HFFc6 (cell line): ENCODE measurements at places on chromosomes 13 and 19. TPM values are rescaled to one million over a fixed set of nuclear protein-coding genes. Genes with fewer than 3 reads are reported as not detected.

DNA sequence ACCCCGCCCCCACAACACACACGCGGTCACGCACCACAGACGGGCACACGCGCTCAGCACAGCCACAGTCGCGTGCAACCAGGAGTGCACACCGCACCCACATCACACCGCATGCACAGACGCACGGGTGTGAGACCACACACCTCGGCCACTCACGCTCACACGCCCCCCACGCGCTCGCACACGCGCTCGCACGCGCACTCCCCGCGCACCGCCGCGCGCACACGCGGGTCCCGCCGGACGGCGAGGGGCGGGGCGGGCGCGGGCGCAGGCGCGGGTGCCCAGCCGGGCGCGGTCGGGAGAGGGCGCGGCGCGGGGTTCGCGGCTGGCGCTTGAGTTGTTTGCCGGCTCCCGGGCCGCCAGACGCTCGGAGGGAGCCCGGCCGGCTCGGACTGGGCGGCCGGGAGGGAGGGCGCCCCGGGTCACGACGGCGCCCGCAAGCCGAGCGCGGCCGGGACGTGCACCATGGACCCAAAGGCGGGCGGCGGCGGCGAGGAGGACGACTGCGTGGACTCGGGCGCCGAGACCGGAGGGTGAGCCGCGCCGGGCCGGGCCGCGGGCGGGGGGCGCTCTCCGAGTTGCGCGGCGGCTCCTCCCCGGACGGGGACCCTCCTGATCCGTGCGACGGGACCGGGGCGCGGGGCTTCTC, at the start of gene FAM124A:
Gene FAM124A, plus strand, starts transcription at position 362 of the 649 bp plus-strand sequence. Its CDS starts 104 bp downstream, at position 466.
- peaks cover 28% of the 10 kb centered on the region for H3K27me3 ChIP-seq
- no peaks in the 10 kb centered on the region for H3K36me3 ChIP-seq
- no peak for DNase-seq

DNA sequence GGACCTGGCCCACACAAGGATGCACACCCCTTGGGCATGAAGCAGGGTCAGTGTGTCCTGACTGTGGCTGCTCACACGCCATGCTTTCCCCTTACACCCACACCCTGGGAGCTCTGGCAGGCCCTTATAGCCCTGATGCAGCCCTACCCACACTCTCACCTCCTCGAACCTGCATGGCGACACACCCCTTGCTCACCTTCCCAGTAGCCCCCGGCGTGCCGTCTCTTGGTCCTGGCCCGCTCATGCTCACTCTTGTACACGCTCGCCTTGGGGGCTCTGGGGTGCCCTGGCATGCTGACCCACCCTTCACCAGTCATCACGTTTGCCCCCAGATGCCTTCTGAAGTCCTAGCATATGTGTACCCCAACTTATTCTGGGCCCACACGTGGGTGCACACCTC, 56.1 kb downstream of the MAP4K1 start:
- no peak overlapping the region for H3K4me3 ChIP-seq
- H3K4me1 ChIP-seq, result peaks cover 9% of the 10 kb centered on the region
- H3K36me3 ChIP-seq, result no peaks in the 10 kb centered on the region
- DNase-seq, result no peak
- peaks cover 31% of the 10 kb centered on the region for H3K27me3 ChIP-seq

The TTC9B gene
- total RNA-seq, result not detected in 3 replicates

- peaks cover 10% of the 10 kb centered on the region for H3K27me3 ChIP-seq
- no peak for DNase-seq
- peaks cover 14% of the 10 kb centered on the region for H3K4me1 ChIP-seq
- no peak overlapping the region for H3K4me3 ChIP-seq
Observed at GRCh38 chr19:2382530-2383222, 22.6 kb downstream of the TMPRSS9 start.

The ZSCAN4 gene
- total RNA-seq, result not detected in 2 replicates

DNA sequence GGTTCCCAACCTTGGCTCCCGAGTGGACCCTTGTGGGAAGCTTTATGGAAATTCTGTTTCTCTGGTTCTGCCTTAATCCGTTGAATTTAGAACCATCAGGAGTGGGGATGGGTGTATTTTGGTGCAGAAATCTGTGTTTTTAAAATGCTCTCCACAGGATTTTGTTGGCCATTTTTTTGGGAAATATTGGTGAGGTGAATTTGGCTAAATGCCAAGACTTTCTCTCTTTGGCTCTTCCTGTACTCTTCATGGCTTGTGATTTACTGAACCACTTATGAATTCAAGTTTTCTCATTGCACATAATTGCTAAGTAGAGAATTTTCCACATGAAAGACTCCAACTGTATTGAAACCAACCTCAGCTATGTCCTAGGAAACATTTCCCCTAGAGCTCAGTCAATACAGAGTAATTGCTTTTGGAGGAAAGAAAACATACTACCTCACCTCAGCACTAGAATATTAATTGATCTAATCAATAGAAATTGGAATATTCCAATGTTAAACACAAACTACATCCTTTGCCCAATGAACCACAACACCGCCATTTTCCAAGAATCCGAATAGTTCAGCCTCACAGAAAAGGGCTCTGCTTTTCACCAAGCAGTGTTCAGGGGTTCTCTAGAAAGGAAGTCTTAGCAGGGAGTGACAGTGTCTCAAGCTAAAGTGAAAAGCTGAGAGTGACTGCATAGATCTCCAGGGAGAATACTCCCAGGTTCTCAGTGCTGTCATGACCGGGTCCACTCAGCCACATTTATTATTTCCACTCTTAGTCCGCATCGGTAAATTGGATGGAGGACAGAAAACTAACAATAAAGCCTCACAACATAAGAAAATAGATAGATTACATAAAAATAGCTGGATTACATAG, 60.3 kb downstream of the ERCC5 start:
- peaks cover 21% of the 10 kb centered on the region for H3K4me1 ChIP-seq
- no peaks in the 10 kb centered on the region for H3K36me3 ChIP-seq
- H3K27me3 ChIP-seq, result peaks cover 5% of the 10 kb centered on the region; the same call in 1 of the 2 replicates
- no peak overlapping the region for H3K27ac ChIP-seq

- H3K36me3 ChIP-seq, result no peaks in the 10 kb centered on the region
- no peak for DNase-seq
- H3K27ac ChIP-seq, result no peak overlapping the region
- no peak overlapping the region for H3K4me3 ChIP-seq
Observed at GRCh38 chr19:35297515-35297848, 5.5 kb downstream of the MAG start.

DNA sequence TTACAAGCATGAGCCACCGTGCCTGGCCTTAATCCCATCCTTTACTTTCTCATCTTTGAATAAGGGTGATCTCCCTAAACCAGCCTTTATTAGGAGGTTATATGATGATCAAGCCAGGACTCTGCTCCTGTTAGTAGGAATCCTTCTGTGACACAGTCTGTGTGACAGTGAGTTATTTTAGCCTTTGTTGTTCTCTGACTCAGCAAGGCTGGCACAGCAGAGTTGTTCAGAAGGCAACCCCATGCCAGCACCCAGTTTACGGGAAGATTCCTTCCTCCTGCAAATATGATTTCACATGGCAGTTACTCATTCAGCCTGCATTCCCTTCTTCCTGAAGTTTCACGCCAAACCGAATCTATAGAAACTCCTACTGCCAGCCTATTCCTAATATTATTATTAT, 10.5 kb upstream of the MIER2 start:
- no peak overlapping the region for H3K27ac ChIP-seq
- H3K36me3 ChIP-seq, result peaks cover 5% of the 10 kb centered on the region; the same call in 1 of the 2 replicates
- peaks cover 4% of the 10 kb centered on the region for H3K27me3 ChIP-seq
- no peak overlapping the region for H3K4me3 ChIP-seq

DNA sequence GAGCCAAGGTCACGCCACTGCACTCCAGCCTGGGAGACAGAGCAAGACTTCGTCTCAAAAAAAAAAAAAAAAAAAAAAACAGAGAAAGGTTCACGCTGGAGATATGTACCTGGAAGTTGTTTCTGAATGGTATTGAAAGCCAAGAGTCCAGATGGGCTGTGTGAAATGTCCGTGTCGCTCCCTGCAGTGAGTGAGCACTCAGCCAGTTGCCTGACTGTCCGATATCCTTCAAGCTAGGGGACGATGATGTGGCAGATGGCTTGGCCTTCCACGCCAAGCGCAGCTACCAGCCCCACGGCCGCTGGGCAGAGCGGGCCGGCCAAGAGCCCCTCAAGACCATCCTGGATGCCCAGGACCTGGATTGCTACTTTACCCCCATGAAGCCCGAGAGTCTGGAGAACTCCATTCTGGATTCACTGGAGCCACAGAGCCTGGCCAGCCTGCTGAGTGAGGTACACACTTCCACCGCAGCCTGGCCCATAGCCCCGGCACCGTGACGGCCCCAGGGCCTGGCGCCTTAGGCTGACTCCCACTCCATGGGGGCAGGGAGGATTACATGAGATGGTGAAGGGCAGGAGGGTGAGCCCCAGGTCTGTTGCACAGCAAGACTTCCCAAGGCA, 11.7 kb upstream of the OVOL3 start:
- no peak overlapping the region for H3K27ac ChIP-seq
- no peak overlapping the region for H3K4me3 ChIP-seq
- H3K36me3 ChIP-seq, result peaks cover 8% of the 10 kb centered on the region; the same call in 1 of the 2 replicates
- peaks cover 5% of the 10 kb centered on the region; the same call in 1 of the 2 replicates for H3K4me1 ChIP-seq
- no peaks in the 10 kb centered on the region for H3K27me3 ChIP-seq
- DNase-seq, result no peak

The SHANK1 gene
- 5.4 to 15.6 TPM (median 6.9 TPM) in 3 replicates for total RNA-seq

The CATSPERD gene
- total RNA-seq, result not detected in 3 replicates

DNA sequence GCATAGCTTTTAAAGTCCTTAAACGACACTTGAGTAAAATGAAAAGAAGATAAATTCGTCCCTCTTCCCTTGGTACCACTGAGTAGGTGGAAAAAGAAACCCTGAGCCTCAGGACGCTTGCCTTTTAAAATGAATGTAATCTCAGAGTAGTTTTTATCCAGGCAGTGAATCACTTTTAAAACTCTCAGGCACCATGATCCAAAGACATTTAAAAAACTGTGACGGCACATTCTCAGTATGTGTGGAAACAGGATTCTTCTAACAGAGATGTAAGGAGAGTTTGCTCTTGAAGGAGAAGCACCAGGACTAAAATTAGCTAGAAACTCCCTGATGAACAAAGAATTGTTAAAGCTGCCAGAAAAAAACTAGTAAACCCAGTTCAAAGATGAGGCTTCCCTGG, 105.7 kb upstream of the SLC15A1 start:
- no peak overlapping the region for H3K27ac ChIP-seq
- no peak overlapping the region for H3K4me3 ChIP-seq
- H3K27me3 ChIP-seq, result no peaks in the 10 kb centered on the region

DNA sequence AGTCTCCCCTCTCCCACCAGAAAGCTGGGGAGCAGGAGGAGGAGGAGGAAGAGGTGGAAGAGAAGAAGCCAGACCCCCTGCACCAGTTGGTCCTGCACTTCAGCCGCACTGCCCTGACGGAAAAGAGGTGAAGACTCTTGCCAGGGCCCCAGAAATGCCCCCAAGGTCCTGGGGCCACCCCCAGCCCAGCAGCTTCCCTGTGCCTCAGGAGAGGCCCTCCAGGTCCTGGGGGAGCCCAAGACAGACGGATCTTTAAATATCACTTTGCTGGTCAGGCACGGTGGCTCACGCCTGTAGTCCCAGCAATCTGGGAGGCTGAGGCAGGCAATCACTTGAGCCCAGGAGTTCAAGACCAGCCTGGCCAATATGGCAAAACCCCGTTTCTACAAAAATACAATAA, 88.8 kb downstream of the MAP4K1 start:
- no peak overlapping the region for H3K27ac ChIP-seq
- no peaks in the 10 kb centered on the region for H3K4me1 ChIP-seq
- no peak for DNase-seq
- H3K36me3 ChIP-seq, result no peaks in the 10 kb centered on the region

DNA sequence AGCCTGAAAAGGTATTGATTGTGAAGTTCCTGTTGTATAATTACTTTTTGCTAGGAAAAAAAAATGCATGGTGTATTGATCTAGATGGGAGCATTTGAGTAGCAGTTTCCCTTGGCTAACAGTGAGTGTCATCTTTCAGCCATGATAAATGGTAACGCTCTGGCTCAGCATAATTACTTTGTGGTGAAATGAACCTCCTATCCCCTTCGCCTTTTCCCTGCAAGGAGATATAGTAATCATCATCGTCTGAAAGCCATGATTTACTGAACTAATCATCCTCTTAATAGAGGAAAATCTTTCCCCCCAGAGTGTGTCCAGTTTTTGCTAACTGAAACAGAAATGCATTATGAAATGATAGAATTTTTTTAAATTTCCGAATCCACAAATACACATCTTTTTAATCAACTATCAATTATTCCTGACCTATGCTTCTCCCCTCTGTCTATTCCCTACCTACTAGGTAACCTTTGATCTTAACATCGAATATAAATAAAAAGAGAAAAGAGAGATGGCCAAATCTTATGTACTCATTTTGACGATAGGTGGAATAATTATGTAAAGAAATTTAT, 88.7 kb downstream of the MAB21L1 start:
- no peak for DNase-seq
- H3K27me3 ChIP-seq, result no peaks in the 10 kb centered on the region
- H3K36me3 ChIP-seq, result no peaks in the 10 kb centered on the region

The NPHS1 gene
- total RNA-seq, result not detected in 2 replicates

DNA sequence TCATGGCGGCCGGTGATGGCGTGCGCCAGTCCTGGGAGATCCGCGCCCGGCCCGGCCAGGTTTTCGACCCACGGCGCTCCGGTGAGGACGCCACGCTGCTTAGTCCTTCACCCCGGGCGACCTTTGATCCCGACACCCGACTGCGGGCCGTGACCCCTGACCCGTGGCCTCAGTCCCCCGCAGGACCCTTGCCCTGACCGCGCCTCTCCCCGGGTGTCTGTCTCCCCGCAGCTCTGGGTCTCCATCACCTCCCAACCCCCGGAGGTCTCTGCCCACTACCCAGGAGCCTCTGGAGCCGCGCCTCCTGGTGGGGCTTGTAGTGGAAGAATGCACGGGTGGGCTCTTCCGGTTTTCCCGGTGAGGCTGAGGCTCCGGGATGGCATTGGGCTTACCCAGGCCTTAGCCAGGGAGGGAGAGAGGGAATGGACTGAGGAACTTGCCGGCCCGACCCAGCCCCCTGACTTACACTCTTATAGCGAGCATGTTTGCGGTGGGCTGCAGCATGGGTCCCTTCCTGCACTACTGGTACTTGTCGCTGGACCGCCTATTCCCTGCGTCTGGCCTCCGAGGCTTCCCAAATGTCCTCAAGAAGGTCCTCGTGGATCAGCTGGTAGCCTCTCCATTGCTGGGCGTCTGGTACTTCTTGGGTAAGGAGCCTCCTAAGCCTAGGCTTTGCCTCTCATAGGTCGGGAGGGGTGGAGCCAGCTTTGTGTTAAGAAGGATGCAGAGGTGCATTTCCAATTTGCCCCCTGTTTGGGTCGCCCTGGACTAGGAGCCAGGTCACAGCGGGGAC, 566 bp downstream of the MPV17L2 start:
- H3K4me3 ChIP-seq, result peak overlapping the region; percentile 98
- peaks cover 18% of the 10 kb centered on the region for H3K4me1 ChIP-seq
- peaks cover 11% of the 10 kb centered on the region for H3K27me3 ChIP-seq
- no peak for DNase-seq
- H3K36me3 ChIP-seq, result no peaks in the 10 kb centered on the region

GRCh38 chr19:53546758-53547513, 9.0 kb downstream of the ZNF331 start:
- H3K4me1 ChIP-seq, result peaks cover 57% of the 10 kb centered on the region
- H3K27ac ChIP-seq, result peak overlapping the region; percentile 54
- peaks cover 27% of the 10 kb centered on the region for H3K36me3 ChIP-seq
- H3K27me3 ChIP-seq, result no peaks in the 10 kb centered on the region; the same call in 1 of the 2 replicates
- no peak for DNase-seq
